ENCODE measurements at places on chromosomes 7 and 10.

DNA sequence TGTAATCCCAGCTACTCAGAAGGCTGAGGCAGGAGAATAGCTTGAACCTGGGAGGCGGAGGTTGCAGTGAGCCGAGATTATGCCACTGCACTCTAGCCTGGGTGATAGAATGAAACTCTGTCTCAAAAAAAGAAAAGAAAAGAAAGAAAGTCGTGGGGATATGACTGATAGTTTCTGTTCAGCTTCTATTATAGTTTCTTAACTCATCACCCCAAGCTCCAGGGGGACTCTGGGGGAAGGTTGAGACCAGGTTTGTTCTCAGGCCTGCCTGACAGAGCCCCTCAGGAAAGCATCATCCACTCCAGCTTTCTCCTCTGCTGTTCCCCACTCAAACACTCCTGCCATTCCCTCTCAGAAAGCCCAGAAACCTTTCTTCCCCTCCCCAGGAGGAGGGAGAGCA lies 542.4 kb upstream of the GALNT17 start:
- DNase-seq: no peak

DNA sequence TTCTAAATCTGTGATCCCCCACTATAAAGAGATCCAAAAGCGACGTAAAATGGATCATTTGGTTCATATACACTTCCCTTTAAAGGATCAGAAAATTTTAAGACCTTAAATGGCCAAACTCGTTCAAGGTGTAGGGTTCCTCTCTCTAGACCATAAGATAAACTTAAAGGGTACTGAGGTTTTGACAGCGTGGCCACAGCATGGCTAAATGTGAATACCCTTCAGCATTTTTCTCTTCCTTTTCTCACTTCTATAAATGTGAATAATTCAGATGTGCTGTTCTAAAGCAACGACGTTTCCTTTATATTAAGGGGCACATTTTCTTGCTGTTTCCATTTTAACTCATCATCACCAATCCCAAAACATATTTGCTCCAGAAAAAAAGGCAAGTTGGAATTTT lies 5.2 kb downstream of the ZCWPW1 start:
- no peak for DNase-seq

GRCh38 chr10:16746856-16747255 lies 70.4 kb downstream of the RSU1 start:
- DNase-seq: no peak

DNA sequence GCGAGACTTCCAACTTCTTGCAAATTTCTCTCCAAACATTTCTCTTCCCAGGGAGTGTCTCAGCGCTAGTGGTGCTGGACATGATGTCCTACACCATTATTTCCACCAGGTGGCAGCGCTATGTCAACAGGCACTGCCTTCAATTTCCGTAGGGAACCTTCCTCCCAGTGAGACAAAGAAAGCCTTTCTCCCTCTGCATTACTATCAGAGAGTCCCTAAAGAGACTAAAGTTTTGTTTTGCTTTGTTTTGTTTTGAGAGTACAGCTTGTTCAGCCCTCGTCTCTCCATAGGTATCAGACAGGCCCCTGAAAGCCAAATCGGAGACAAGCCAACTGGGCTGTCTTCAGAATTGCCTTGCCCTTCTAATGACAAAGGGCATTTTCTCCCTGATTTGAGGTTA lies 44.2 kb upstream of the GGCT start:
- DNase-seq: peak; percentile 81

- no peak for DNase-seq
Observed at GRCh38 chr10:71782917-71783490, 9.7 kb upstream of the VSIR start.

DNA sequence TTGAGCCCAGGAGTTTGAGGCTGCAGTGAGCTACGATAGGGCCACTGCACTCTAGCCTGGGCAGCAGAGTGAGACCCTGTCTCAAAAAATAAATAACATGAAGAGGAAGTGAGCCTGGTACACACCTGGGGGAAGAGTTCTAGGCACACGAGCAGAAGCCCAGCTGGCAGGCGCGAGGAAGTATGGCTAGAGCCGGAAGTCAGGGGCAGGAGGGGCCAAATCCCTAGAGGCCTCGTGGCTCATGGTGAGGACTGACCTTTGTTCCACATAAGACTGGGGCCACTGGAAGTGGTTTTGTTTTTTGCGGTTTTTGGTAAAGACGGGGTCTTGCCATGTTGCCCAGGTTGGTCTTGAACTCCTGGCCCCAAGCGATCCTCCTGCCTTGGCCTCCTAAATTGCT lies 117.6 kb downstream of the HIP1 start:
- no peak for DNase-seq

GRCh38 chr10:48737886-48738285 lies 53.2 kb downstream of the WDFY4 start:
- no peak for DNase-seq

- DNase-seq: peak; percentile 51
Observed at GRCh38 chr10:110822712-110823311, 48.9 kb upstream of the PDCD4 start.

DNA sequence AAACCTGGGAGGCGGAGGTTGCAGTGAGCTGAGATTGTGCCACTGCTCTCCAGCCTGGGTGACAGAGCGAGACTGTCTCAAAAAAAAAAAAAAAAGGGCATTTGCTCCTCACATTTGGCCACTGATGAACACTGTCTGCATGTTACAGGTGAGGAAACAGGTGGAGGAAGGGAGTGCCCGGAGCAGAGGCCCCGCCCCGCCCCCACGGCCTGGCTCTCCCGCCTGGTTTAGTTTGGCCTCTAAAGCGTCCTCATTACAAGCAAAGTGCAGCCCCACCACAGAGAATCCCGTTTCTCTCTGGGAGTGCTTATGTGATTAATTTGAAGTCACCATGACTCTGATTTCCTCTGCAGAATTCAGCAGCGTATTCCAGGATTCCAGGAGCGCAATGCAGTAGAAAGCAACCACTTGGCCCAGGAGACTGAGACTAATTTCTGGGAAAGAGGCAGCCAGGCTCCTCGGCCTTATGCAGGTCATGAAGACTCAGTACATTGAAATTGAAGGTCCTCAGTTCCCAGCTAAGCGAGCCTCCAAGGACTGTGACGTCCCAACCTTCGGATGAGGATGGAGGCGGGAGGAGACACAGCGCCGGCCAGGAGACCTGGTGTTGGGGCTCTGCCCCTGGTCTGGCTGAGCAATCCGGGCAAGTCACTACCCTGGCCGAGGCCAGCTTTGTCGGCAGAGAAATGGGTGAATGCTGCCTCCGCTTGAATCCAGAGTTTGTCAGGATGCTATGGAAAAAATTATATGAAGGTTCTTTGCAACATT lies 44.7 kb downstream of the RBM17 start:
- no peak for DNase-seq

GRCh38 chr7:112105584-112106530 lies 100.3 kb downstream of the DOCK4 start:
- DNase-seq: no peak

- no peak for DNase-seq
Observed at GRCh38 chr10:74081941-74082718, 68.5 kb downstream of the AP3M1 start.

DNA sequence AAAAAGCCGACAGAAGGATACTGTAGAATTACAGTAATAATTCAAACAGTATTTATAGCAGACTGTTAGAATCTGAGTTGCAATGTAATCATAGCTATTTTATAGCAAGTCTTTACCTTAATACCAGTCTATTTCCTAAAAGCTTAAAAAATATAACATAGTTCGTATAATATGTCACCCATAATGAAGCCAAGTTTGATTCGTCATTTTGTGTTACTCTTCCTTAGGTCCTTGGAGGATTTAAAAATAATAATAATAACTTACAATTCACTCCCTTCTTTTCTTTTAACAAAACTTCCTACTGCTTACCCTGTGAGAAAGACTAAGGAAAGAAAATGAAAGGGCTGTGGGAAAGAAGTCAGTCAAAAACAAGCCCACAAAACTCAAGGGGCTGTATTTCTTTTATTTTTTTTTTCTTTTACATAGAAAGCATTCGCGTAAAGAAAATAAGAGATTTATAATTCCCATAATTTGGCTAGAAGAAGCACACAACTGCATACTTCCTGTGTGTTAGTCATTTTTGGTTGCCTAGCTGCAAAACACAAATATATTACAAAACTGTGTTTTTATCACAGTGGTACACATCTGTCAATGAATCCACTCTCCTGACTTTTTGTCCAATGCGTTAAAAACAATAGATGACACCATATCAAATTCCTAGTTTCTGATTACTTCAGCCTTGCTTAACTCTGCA lies 187.2 kb upstream of the CELF2 start:
- DNase-seq: no peak

DNA sequence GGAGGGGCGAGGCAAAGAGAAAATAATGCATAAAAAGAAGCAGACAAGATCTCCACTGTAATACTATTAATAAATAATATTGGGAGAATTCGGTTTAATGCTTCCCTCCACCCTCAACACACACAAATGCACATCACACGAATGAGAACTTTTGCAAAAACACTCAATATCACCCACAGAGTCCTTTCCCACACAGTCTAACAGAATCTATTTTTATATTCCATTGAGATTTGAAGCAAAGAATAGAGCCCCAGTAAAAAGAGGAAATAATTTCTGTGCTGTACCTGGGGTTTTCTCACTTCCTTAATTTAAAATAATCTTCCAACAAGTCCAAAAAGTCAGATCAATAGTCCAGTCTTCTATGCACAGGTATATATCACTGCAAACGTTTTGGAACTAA lies 17.0 kb downstream of the PIK3AP1 start:
- DNase-seq: no peak

DNA sequence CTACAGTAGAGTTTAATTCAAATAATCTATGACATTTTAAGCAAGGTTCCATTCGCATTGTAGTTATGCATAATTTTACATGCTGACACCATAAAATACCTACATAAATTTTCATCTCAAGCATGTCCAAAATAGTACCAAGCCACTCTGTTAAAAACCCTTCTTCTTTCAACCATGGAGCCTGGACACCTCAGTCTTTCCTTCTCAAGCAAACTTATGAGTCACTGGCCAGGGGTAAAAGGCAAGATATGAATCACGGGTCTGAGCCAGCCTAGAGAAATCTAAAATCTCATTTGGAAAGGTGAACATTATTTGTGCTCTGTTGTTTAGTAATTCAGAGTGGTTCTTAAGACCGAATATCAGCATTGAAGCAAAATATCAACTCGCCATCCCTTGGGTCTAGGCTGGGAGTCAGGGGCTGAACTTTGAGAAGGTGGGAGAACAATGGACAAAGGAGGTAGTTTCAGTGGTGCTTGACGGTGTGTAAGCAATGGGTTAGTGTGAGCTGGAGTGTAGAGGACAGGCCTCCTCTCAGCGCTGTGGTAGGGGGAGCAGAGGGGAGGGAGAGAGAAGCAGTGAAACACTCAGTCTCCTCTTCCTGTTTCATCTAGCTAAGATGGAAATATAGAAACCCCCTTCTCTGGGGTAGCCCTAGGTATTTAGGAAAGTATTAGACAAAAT lies 19.1 kb upstream of the GPAM start:
- DNase-seq: no peak

DNA sequence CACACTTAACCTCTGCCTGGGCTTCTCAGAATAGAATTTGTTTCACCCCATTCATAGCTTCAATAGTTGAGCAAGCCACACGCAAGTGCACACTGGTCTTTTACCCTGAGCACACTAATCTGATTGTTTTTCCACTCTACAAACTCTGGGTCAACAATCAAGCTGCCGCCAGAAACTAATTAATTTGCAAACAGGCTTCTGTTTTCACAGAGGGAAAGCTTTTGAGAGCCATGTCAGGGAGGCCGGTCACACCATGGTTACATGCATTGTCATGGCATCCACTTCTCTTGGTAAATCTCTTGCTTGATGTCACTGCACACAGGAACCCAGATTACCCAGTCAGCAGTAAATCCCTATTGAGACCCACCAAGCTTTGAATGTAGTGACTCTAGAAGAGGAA lies 154.2 kb downstream of the SEMA3A start:
- peak; percentile 76 for DNase-seq

- no peak for DNase-seq
Observed at GRCh38 chr10:72353965-72354355, 759 bp downstream of the DNAJB12 start.

- no peak for DNase-seq
Observed at GRCh38 chr10:132841615-132841975, 55.6 kb upstream of the NKX6-2 start.

- no peak for DNase-seq
Observed at GRCh38 chr10:124037286-124037685, 56.1 kb downstream of the CHST15 start.

DNA sequence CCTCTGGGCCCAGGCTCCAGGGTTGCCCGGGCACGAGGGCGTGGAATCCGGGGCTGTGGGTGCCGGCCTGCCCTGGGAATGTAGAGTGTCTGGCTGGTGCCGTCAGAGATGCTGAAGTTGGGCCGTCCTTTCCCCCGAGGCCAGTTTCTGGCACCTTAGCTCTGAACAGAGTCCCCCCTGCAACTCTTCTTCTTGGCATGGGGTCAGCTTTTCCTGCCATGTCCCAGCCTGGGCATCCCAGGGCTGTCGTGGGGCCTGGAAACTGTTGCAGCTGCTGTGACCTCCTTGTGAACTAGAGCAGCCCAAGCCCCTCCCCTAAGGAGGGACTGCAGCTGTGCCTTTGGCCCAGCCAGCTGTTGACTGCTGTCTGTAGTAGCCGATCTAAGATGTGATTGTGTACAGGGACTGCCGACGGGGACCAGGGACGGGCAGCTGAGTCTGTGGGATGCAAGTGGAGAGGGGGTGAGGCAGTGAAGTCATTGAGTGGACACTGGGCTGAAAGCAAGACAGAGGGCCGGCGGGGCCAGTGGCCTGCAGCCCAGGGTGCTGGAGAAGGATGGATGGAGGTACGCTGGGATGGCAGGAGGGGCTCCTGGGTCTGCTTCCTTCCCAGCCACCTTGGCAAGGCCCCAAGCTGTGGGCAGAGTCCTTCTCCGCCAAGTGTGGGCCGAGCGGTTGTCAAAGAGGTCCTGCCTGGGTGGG lies 35.8 kb downstream of the GBX1 start:
- no peak for DNase-seq

GRCh38 chr7:96671854-96672253 lies 37.8 kb downstream of the SEM1 start:
- no peak for DNase-seq

GRCh38 chr7:138668946-138669345 lies 32.2 kb downstream of the SVOPL start:
- no peak for DNase-seq

GRCh38 chr7:87345962-87346371 lies 503 bp downstream of the CROT start:
- DNase-seq: peak; percentile 20

- no peak for DNase-seq
Observed at GRCh38 chr7:24800073-24800472, 42.8 kb upstream of the GSDME start.

DNA sequence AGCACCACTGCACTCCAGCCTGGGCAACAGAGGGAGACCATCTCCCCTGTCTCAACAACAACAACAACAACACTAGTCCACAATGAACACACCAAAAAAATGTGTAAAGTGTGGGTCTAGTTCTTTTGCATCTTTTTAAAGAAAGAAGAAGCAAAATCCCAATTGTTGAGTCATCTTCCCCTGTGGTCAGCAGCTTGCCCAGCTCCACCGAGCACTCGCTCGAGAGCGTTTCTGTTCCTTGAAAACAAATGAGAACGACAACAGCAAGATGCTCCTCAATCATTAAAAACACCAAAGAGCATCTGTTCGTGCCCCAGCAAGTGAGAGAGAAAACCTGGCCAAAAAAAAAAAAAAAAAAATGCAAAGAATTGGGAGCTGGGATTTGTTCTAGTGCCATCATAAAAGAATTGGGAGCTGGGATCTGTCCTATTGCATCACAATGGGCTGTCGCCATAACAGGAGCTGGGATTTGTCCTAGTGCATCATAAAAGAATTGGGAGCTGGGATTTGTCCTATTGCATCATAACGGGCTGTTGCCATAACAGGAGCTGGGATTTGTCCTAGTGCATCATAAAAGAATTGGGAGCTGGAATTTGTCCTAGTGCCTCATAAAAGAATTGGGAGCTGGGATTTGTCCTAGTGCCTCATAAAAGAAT lies 118.1 kb downstream of the PTPRN2 start:
- no peak for DNase-seq

- no peak for DNase-seq
Observed at GRCh38 chr7:104933022-104933421, 81.0 kb upstream of the KMT2E start.
